Progenitor cell of endocrine pancreas (in vitro differentiated cells): ENCODE measurements at places on chromosomes 6 and 20.

DNA sequence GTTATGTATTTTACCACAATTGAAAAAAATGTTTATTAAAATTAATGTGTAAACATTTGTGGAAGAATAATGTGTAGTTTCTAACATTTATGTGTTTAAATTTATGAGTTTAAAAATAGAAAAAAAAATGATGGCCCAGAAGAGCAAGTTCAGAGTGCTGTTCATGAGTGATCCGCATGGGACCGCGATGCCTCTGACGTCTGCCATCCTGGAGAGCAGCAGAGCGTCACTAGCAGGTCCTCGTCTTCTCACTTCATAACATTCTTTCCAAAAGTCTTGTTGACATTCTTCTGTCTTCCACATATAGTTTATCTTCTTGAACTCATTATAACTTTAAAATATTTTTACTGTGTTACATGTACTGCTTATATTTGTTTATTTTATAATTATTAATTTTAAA lies 15.5 kb downstream of the BTNL2 start:
- DNase-seq, result no peak

DNA sequence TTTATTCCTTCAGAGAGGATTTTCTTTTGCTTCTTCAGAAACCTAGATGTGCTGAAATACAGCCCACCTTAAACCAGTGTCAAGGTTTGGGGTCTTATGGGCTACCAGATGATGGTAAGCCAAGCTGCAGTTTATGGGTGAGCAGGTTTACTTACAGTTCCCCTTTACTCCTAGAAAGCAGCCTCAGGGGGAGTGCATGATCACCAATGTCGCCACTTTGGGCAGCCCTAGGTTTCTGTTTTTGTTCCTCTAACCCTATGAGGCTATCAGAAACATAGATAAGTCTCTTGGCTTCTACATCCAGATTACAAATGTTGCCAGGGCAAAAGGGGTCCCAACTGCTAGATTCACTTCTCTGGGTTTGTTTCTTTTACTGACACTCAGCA lies 67.2 kb downstream of the TRIM27 start:
- DNase-seq, result no peak

- DNase-seq, result no peak
These were observed 16.6 kb downstream of the DSE start for GRCh38 chr6:116387374-116387773.

DNA sequence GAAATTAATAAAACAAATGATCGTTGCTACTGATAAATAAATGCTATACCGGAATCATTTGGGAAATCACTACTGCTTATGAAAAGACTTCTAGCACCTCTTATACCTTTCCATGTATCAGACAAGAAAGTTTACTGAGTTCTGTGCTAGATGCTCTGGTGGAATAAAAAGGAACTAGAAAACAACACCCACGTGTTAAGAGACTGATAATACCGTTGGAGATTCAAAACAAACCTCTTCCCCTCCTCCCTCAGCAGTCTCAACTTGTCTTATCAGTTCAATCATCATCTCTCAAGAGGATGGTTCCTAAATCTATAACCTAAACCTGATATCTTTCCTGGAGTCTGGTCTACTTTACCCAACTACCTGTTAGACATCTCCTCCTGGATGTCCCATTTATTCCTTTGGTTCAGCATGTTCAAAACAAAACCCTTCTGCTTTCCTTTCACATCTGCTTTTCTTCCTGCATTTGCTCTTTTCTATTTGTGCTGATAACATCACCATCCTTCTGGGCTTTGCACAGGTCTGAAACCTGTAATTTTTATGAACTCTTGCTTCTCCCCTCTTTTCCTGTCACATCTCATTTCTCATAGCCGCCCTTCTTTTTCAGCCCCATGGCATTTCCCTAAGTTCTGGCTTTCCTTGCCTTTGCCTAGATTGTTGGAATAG lies 122.2 kb downstream of the COL19A1 start:
- no peak for DNase-seq

- DNase-seq, result no peak
These were observed 28.9 kb downstream of the ELMO2 start for GRCh38 chr20:46377518-46377917.

DNA sequence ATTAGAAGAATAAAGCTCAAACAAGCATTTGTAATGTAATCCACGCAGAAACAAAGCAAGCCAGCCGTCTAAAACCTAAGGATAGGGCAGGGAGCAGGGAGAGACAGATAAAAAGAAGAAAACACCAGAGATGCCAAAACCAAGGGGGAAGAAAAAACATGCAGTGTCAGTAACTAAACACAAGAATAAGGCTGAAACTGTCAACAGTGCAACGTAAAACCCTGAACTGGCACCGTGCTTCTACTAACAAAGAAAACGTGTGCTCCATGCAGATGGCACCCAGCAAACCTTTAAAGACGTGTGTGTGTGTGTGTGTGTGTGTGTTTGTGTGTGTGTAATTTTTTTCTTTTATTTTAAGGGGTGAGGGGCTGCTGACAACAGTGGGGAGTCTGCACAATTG lies 88.4 kb upstream of the TAB2 start:
- no peak for DNase-seq

- no peak for DNase-seq
These were observed 87.5 kb downstream of the ZFP64 start for GRCh38 chr20:52103913-52104545.

DNA sequence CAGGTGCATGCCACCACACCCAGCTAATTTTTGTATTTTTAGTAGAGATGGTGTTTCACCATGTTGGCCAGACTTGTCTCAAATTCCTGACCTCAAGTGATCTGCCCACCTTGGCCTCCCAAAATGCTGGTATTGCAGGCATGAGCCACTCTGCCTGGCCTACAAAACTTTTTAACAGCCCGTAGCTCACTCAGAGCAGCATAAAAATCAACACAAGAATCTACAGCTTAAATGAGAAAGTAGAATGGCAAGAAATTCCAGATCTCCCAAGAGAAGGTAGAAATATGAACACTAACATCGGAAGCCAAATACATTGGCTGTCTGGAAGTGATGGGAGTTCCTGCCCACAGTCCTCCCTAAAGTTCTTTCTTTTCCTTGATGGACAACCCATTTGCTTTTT lies 43.7 kb downstream of the SCGN start:
- DNase-seq, result no peak

DNA sequence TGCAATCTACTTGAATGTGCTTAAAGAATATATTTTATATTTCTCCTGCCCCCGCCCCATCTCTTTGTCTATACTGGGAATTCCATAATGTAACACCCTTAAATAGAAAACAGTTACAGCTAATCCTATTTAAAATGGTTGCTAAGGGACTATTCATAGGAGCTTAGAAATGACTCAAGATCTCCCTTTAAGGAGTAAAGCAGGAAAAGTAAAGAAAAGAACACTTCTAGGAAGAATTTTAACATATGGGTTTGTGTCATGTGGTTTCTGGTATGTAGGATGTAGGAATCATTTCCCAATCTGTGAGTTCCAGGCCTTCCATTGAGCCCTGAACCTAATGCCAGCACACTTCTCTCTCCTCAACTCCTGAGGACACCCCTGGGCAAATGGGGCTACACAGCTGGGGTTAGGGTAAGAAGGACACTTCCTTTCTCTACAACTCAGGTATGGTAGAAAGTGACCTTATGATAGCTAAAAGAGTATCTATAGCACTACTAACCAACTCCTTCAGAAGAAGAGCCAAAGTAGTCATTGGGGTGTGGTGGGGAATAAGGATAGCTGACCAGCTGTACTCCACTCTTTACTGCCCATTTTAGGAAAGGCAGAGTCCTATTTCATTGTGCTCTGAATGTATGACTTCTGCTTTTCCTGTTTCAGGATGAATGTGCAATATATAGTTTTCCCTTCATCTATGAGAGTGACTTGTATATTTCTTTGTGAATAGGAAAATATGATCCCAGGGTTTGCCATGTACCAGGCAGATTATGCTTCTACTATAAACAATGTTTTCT lies 27.3 kb downstream of the RIMS1 start:
- no peak for DNase-seq

GRCh38 chr6:144285798-144286502 lies 815 bp downstream of the UTRN start:
- peak; percentile 51 for DNase-seq

DNA sequence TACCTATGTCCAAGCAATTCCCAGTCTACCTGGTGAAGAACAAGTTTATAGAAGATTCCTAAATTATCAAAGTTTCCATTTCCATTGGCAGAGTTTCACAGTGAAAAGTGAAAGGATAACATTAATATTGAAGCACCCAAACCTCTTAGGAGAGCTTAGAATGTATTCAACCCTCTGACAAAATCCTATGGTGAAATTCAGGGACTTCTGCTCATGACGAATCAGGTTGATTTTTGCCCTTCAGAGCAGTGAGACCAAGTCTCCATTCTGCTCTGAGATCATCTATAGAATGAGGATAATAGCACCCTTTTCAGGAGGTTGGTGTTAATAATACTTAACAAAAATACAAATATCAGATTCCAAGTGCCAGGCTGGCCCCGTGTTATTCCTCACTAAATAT lies 15.5 kb downstream of the SERPINB1 start:
- DNase-seq, result no peak

DNA sequence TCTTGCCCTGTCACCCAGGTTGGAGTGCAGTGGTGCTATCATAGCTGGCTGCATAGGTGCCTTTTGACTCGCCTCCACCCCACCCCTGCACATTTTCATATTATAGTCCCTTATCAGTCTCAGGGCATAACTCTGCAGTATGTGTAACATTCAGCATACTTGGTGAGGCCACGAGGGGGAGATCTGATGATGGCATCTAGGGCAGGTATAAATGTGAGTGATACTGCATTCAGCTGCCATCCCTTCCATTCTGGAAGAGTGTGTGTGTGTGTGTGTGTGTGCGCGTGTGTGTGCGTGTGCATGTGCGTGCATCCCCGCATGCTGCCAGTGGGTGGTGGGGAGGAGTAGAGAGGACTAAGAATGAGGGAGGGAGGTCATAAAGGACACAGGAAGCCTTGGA lies 81.4 kb downstream of the JARID2 start:
- no peak for DNase-seq

- DNase-seq, result no peak
These were observed 28.0 kb upstream of the ASIP start for GRCh38 chr20:34213213-34213612.

DNA sequence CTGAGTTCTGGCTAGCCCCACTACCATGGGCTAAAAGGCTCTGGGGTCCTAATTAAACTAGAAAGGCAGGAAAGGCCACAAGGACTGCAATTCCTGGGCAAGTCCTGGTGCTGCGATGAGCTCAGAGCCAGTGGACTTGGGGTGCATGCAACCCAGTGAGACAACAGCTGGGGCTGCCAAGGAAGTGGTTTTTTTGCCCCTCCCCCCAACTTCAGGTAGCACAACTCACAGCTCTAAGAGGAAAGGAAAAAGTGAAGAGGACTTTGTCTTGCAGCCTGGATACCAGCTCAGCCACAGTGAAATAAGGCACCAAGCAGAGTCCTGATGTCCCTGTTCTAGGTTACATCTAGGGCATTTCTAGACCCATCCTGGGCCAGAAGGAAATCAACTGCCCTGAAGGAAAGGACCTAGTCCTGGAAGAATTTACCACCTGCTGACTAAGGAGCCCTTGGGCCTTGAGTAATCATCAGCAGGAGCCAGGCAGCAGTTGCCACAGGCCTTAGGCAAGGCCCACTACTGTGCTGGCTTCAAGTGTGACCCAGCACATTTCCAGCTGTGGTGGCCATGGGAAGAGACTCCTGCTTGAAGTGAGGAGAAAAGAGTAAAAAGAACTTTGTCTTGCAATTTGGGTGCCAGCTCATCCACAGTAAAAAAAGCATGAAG lies 358.4 kb downstream of the BTBD3 start:
- DNase-seq, result no peak

GRCh38 chr6:128605961-128606360 lies 85.6 kb upstream of the PTPRK start:
- DNase-seq, result no peak

- DNase-seq, result no peak
These were observed 1592.6 kb downstream of the GRIK2 start for GRCh38 chr6:102986086-102986485.

- DNase-seq, result no peak
These were observed 698.0 kb upstream of the POU3F2 start for GRCh38 chr6:98136333-98136732.

DNA sequence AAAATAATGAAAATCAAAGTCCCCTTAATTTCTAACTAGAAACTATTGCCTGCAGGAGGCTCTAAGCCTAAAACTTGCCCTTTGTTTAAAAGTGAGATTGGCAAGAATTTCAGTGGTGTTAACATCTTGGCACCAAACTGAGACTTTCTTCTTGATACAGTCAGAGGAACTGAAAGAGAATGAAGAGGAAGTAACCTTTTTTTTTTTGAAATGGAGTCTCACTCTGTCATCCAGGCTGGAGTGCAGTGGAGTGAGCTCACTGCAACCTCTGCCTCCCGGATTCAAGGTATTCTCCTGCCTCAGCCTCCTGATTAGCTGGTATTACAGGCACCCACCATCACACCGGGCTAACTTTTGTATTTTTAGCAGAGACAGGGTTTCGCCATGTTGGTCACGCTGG lies 3.6 kb downstream of the DOP1A start:
- no peak for DNase-seq

DNA sequence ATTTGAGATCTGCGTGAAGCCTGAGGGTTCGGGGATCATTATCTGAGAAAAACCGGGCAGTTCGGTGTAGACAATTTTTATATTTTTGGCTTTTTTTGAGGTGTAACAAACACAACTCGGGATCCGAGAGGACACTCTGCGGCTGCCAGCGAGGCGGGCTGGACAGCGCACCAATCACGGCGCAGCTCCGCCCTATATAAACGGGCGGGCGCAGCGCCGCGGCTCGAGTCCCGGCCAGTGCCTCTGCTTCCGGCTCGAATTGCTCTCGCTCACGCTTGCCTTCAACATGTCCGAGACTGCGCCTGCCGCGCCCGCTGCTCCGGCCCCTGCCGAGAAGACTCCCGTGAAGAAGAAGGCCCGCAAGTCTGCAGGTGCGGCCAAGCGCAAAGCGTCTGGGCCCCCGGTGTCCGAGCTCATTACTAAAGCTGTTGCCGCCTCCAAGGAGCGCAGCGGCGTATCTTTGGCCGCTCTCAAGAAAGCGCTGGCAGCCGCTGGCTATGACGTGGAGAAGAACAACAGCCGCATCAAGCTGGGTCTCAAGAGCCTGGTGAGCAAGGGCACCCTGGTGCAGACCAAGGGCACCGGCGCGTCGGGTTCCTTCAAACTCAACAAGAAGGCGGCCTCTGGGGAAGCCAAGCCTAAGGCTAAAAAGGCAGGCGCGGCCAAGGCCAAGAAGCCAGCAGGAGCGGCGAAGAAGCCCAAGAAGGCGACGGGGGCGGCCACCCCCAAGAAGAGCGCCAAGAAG lies 69.0 kb downstream of the HFE start:
- DNase-seq, result peak; percentile 69

DNA sequence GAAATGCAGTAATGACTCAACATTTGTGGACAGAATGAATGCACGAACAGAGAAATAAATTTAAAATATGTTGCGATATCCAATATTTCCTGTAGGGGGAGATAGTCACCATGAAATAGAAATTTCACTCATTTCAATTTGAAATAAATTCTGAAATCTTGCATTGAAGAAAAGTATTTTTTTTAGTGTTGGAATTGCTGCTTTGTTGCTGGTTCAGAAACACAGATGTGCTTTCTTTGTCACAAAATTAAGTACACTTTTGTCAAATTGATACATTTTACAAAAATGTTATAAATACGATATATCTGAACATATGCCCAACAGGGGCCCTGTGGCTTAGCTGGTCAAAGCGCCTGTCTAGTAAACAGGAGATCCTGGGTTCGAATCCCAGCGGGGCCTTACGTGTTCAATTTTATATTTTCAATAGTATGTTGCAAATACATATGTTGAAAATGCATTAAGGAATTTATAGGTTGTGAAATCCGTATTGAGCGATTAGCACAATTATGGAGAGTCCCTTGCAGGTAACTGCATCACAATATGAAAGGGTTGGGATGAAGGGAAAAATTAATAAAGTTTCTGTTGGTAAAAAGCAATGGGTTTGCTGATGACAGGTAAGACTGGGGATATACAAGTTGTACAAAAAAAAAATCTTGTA lies 85.4 kb upstream of the PRSS16 start:
- no peak for DNase-seq
